ENCODE measurements at places on chromosomes 12 and 14.

DNA sequence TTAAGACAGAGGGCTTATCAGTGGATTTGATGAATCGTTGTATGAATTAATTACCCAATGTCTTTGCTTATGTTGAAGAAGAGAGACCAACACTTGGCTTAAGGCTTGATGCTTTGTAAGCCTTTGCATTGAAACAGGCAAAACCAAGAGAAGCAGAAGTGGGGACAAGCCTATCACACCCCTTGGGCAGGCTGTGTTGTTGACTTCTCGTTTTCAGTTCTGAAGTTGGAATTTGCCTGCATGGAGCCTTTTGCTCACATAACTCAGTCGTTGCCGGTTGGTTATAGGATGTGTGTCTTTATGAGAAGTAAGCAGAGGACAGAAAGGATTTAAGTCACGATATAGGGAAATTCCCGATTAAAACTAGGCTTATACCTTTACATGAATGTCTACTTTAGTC is 94.7 kb downstream of the CCDC92 start:
- ATAC-seq: no peak

DNA sequence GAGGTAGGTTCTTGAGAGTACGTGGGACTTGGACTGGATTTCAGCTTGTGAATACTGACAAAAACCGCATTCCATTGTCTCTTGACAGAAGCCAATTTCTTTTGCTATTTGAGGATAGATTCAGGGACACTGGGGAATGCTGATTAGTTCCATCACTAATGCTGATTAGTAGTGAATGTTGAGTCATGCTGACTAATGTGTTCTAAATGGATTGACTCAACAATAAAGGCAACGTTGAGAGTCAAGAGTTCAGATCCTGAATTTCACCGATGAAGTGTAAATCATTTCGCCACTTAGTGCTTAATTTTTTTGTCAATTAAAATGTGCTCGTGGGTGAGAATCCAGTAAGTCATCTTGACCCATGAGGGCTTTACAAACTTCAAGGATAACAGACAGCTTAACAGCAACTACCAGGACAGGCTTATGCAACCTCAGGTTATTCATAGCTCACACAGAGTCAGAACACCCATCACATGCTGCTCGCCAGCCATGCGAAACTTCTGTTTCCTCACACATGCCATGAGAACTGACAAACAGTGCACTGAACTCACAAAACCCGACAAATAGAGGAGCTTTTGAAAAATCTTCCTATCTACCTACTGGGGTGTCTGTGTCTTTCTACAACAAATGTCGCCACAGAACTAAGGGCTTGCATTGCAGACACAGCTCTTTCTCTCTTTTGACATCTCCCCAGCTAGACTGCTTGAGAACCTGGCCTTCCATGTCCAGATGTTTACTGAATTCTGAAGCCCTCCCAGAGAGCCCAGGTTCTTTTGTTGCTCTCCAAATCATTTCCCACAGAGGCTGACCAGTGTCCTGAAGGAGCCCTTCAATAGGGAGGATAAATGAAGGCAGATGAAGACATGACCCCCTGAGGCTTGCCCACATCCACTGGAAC is 316.4 kb downstream of the ZFP36L1 start:
- peak; percentile 91 for ATAC-seq

DNA sequence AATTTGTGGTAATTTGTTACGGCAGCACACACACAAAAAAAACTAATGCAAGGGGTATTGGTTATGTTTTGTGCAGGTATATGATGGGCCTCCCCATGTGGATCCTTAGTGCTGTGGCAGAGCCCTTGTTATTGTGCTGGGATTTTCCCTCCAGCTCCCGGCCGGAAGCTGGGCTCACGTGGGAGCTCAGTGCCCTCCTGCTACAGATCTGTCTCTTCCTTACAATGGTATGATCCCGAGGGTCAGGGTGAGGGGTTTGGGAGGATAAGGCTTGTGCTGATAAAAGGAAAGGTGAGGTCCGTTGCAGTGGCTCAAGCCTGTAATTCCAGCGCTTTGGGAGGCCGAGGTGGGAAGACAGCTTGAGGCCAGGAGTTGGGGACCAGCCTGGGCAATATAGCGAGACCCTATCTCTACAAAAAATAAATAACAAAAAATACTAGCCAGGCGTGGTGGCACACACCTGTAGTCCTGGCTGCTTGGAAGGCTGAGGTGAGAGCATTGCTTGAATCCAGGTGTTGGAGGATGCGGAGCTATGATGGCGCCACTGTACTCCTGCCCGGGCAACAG is 861 bp upstream of the SLC48A1 start:
- no peak for ATAC-seq

GRCh38 chr12:86683568-86684304 is 427.5 kb upstream of the MGAT4C start:
- peak; percentile 79 for ATAC-seq

- peak; percentile 86 for ATAC-seq
Observed at GRCh38 chr12:100827901-100828520, 33.4 kb downstream of the ANO4 start.

GRCh38 chr12:69241438-69242092 is 2.2 kb downstream of the CPSF6 start:
- no peak for ATAC-seq

GRCh38 chr12:115349711-115350110 is 665.7 kb upstream of the TBX3 start:
- ATAC-seq: no peak

DNA sequence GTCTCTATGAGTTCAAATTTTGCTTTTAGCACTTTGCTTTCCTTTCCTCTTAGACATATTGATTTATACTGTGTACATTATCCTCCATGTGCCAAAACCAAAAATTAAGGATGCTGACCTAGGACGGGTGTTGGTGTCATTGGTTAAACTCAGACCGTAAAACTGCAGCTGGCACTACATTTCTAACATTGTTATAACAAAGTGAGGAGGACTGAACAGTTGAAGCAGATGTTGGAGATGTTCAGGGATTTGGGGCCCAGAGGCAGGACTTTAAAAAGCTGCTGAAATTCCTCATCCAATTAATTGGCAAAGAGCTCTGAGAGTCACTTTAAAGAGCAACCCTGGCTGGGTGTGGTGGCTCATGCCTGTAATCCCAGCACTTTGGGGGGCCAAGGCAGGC is 72.4 kb downstream of the TMTC1 start:
- no peak for ATAC-seq

DNA sequence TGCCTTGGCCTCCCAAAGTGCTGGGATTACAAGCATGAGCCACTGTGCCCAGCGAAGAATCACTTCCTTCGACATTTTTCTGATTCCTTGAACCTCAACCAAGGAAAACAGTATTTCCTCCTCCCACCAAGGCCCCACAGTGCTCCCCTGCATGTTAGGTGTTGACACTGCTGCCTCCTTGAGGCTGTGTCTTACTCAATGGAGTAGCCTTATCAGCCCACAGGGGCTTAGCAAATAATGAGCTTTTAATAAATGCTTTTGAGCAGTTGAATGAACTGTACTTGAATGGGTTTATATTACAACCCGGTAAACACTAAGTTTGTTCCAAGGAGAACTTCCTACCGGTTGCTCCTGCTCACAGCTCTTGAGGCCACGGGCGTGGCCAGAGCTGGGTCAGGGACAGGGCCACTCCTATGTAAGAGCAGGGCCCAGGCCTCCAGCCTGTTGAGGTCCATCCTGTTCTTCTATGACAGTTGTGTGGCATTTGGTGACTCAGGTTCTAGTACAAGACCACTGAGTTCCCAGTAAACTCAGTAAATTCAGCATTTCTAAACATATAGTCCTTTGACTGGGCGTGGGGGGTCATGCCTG is 36.8 kb upstream of the TUBA1A start:
- ATAC-seq: peak; percentile 48

- no peak for ATAC-seq
Observed at GRCh38 chr14:54498095-54498531, 9.3 kb upstream of the GMFB start.

- no peak for ATAC-seq
Observed at GRCh38 chr12:19979584-19979983, 388.8 kb upstream of the PDE3A start.

DNA sequence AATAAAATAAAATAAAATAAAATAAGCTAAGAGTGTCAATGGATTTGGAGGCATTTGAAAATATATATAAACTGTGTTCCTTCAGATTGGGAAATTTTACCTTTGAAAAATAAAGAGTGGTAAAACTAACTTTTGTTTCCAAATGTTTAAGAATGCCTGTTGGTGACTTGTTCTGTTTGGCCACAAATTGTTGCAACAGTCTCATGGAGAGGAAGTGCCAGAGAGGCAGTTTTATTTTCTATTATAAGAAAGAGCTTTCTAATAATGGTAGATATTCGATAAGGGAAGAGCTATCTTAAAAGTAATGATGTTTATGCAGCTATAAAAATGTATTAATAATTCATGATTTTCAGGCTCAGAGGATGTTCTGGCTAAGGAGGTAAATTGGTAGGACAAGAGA is 68.8 kb upstream of the MDGA2 start:
- ATAC-seq: no peak

DNA sequence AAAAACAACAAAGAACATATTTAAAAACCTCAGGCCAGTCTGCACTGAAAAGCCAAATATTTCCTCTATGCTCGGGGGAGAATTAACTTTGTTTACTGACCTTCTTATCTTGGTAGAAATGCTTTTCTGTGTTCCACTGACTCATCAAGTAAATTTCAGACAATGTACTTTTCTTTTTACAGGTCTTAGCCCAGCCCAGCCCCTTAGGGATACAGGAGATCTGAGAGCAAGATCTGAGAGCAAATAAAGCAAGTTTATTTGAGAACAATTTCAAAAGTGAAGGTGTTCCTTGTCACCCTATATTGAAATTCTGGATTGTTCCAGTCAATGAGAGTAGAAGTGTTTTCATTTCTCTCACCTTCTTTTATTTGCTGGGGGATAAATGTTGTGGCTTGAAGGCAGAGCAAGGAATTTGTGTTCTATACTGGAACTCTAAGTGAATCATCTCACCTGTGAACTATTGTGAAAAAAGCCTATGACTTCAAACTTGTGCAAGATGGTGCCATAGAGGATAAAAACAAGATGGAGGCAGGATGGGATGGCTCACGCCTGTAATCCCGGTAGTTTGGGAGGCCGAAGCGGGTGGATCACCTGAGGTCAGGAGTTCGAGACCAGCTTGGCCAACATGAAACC is 7.9 kb upstream of the GPRC5A start:
- ATAC-seq: no peak

DNA sequence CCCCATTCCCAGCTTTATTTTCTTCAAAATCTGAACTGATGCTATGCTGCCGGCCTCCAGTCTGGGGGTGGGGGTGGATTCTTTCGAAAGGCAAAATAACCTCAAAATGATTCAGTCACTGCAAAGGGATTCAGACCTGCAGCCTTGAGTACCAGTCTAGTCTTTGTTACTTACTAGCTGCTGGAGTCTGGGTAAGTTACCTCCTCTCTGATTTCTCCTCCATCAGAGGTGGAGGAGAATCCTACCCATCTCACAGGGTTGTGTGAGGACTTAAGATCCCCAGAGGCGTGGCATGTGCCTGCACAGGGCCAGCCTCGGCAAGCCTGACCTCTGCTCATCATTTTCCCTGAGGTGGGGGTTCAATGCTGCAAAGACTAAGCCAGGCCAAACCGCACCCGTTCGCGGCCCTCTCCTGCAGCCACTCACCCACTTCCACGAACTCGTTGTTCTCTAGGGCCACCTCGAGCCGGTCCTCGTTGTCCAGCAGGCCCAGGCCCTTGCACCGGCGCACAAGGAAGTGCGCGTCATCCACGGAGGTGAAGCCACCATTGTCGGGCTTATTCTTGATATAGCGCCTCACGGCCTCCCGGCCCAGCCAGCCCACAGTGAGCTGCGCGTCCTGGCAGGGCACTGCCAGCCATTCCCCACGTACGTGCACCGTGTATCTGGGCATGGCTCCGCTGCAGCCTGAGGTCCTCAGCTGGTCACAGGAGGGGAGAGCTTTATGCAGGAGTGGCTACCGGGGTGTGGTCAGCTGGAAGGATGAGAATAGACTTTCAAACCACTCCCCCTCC is 709 bp downstream of the HAL start:
- no peak for ATAC-seq

DNA sequence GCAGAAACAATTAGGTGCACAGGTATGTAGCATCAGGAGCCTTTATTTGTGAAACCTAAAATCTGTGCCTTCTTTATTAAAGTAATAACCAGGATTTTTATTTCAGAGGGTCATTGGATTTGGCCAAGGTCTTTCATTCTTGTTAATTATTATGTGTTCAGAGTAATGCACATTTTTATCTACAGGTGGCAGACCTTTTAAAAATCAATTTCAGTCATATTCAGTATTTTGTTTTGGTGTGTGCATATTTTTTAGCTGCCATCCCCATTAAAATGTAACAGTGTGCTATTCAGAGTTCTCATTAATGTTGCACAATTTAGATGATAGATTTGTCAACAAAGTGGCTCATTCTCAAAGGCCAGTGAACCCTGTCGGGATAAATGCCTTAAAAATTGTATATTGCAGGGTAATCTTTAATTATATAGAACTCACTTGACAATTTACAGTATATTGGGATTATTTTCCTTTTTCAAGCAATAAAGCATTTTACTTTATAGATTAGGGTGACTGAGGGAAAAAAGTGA is 319.3 kb upstream of the SOX5 start:
- no peak for ATAC-seq

GRCh38 chr12:40801082-40801481 is 108.8 kb downstream of the CNTN1 start:
- ATAC-seq: no peak

DNA sequence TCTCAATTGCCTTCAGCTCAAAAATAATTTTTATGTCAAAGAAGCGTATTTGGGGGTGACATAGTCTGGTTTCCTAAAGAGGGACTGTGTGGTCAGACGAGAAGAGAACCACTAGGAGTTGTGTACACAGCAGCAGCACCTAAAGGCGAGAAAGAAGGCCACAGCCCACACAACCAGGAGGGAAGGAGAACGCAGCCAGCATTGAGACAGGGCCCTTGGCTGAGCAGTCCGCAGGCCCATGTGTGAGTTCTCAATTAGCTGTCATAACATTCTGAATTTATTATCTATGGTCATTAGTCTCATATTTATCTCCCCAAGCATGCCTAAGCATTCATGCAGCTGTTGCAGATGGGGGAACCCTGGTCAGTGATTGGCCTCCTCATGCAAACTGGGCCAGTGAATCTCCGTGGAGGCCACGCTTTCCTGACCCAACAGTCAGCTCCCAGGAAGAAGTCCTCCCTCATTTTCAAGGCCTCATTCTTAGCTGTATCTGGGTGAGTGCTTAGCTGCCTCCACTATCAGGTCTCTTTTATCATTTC is 81.2 kb upstream of the ATF7IP start:
- ATAC-seq: peak; percentile 35

- ATAC-seq: no peak
Observed at GRCh38 chr14:69285661-69286255, 25.8 kb downstream of the GALNT16 start.

GRCh38 chr12:111363578-111363977 is 5.3 kb downstream of the PHETA1 start:
- no peak for ATAC-seq

DNA sequence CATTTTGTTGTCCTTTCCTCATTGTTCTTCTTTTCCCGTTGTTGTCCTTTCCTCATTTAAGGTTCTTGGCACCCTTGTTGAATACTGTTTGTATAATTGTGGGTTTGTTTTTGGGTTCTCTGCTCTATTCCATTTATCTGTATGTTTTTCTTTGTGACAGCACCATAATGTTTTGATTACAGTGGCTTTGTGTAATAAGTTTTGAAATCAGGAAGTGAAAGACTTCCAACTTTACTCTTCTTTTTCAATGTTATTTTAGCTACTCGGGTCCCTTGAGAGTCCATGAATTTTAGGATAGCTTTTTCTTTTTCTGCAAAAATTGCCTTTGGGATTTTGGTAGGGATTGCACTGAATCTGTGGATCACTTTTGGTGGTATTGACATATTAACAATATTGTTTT is 28.1 kb downstream of the ETNK1 start:
- ATAC-seq: no peak
